Upper lobe of left lung (tissue), 6 donors: ENCODE measurements at places on chromosomes 2 and 18.
A peak's percentile ranks its signal among the peaks of the same experiment; 100 is the strongest.

GRCh38 chr2:40097691-40098385 is 318.8 kb upstream of the THUMPD2 start:
- DNase-seq = no peak

- no peak for DNase-seq
Observed at GRCh38 chr2:219542931-219543595, 546 bp downstream of the CHPF start.

GRCh38 chr2:171345971-171346722 is 87.6 kb downstream of the METTL8 start:
- no peak for DNase-seq

GRCh38 chr2:37569986-37570679 is 101.3 kb downstream of the CDC42EP3 start:
- DNase-seq = no peak

DNA sequence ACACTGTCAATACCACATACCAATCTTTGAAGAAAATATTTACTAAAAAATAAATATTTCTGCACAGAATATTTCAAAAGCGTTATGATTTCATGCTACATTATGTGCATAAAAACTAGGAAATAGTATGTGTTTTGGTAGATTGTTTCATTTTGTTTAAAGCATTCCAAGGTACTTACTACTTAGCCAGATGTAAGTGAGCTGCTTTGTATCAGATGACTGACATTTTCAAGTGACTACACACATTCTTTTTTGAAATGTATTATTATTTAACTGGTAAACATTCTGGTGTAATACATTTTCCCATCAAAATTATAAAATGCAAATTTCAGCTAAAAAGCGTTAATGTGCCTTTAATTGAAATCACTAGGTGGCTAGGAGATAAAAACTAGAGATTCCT is 21.5 kb downstream of the GCA start:
- DNase-seq = no peak

GRCh38 chr2:160394153-160394552 is 99.5 kb downstream of the RBMS1 start:
- DNase-seq = no peak

GRCh38 chr2:239197146-239197545 is 203.7 kb downstream of the HDAC4 start:
- peak; percentile 30 for DNase-seq

DNA sequence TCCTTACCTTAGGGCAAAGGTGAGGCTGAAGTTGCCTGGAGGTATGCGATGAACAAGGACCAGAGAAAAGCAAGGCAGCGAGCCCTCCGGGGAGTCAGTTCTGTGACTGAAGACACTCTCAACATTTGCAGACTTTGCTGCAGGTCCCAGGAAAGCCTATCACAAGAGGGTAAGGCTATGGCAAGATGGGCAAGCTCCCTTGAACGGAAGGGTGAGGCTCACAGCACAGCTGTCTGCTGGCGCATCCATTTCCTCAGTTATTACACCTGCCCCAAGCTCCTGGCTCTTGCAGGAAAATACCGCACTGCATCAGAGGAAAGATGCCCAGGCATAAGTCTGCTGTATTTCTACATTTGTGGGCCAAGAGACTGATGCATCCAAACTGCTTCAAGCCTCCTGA is 141.4 kb downstream of the BCL11A start:
- no peak for DNase-seq

DNA sequence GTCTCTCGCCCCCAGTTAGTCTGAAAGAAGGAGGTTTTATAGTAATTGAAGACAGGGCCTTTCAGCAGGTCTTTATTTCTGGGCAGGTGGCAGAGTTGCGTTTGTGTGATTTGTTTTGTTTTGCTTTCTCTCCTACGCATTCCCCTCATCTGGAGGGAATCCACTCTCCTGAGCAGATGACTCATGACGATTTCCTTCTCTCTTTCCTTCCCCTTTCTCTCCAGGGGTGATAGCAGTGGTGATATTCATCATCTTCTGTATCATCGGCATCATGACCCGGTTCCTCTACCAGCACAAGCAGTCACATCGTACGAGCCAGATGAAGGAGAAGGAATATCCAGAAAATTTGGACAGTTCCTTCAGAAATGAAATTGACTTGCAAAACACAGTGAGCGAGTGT is 888.8 kb downstream of the CNTNAP5 start:
- DNase-seq = no peak

DNA sequence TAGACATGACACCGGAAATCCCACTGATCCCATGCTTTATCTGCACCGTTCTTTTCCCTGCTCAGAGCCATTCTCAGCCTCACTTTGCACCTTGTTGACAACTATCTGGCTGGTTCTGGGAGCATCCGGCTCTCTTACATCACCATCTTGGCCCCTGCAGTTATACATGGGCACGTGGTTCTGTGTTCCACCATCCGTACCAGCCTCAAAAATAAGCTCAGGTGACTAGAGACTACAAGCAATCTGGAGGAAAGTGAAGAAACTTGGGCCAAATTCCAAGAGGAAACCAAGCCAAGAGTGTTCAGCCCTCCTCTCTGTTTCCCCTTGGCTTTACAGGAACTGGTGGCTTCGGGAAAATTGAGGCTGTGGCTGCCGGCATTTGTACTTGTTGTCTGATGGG is 244.6 kb upstream of the ACVR2A start:
- no peak for DNase-seq

GRCh38 chr18:68181956-68182355 is 533.0 kb downstream of the TMX3 start:
- DNase-seq = no peak

DNA sequence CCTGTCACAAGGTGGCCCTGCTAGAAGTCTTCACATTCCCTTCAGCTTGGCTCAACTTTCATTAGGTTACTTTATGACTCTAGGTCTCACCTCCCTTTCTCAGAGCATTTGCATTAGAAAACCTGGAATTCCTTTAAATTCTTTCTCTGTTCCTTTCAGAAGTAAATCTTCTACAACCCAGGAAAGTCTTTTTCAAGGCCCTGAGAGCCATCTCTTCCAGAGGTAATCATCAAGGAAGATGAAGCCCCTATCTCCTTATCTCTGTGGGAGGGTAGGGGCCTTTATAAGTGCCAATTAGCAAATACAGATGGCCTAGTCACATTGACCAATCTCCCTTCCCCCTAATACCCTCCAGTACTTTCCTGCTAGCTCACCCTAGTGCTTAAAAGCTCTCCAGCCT is 848.0 kb upstream of the FAM98A start:
- no peak for DNase-seq

DNA sequence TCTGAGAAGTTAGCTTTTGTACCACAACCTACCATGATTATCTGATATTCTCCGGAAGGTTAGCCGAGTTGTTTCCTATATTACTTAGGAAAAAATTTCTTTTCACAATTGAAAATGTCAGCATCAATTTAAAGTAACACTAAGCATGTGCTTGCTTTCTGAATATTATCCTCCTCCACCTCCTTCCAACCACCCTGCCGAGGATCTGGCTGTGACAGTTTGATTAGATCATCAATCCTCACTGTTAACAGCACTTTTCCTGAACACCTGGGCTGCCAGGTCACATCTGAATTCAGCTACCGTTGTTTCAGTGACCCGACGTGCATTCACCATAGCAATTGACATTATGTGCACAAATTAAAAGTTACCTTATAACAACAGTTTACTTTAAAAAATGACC is 207.0 kb downstream of the ZNF407 start:
- no peak for DNase-seq

- DNase-seq = no peak
Observed at GRCh38 chr2:257429-257828, 6.4 kb downstream of the SH3YL1 start.

GRCh38 chr18:23810396-23810795 is 121.1 kb downstream of the LAMA3 start:
- DNase-seq = no peak

DNA sequence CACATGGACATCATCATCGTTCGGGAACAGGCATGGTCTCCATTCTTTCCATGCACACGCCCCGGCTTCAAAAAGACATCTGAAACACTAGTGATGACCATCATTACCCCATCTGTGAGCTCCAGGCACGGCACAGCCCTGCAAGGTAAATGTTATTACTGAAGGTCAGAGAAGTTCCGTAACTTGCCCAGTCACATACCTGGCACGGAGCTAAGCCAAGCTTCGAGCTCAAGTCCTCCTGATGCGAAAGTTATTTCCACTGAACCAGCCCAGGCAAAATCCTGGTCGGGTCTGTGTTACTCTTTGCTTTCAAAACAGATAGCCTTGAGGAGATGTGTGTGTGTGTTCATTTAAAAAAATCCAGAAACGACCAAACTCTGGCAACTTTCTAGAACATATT is 22.8 kb downstream of the FHL2 start:
- DNase-seq = no peak

DNA sequence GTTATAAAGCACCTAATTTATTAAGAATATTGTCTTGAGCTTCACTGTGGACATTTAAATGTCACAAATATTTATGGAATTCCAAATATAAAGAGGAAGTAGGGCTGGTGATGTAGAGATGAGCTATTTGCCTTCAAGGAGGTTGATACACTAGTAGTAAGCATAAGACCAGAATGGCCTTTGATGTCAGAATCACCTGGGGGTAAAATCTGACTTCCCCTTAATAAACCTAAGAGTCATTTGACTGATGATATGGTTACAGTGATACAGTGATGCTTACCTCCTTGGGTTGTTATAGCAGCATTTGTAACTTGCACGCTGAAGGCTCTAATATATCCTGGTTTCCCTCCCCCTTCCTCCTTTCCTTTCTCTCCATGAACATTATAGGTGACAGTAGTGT is 143.7 kb downstream of the CERS6 start:
- no peak for DNase-seq

- DNase-seq = no peak
Observed at GRCh38 chr2:166365803-166366420, 9.8 kb downstream of the SCN9A start.

GRCh38 chr2:203252818-203253217 is 14.0 kb downstream of the CYP20A1 start:
- no peak for DNase-seq

GRCh38 chr2:108591163-108591562 is 56.9 kb downstream of the LIMS1 start:
- DNase-seq = peak; percentile 43

DNA sequence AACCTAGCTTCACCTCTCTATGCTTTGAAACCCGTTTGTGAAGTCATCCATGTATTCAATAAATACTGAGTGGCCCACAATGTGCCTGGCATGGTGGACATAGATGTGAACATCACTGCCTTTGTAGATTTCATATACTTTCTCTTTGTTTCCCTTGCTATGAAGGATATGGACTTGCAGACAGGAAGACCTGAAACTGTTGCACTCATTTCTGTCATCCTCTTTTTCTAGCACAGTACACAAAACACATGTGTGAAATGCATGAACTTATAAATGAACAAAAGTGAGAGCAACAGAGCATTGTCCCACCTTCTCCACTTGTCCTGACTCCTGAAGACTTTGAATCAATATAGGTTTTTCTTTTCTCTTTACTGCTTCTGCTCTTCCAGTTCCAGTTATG is 249.4 kb upstream of the LINC00305 start:
- no peak for DNase-seq

GRCh38 chr2:201084863-201085262 is 13.1 kb downstream of the NDUFB3 start:
- no peak for DNase-seq

- no peak for DNase-seq
Observed at GRCh38 chr18:73944715-73945114, 202.9 kb downstream of the FBXO15 start.

GRCh38 chr2:160652236-160652635 is 158.6 kb upstream of the RBMS1 start:
- no peak for DNase-seq

DNA sequence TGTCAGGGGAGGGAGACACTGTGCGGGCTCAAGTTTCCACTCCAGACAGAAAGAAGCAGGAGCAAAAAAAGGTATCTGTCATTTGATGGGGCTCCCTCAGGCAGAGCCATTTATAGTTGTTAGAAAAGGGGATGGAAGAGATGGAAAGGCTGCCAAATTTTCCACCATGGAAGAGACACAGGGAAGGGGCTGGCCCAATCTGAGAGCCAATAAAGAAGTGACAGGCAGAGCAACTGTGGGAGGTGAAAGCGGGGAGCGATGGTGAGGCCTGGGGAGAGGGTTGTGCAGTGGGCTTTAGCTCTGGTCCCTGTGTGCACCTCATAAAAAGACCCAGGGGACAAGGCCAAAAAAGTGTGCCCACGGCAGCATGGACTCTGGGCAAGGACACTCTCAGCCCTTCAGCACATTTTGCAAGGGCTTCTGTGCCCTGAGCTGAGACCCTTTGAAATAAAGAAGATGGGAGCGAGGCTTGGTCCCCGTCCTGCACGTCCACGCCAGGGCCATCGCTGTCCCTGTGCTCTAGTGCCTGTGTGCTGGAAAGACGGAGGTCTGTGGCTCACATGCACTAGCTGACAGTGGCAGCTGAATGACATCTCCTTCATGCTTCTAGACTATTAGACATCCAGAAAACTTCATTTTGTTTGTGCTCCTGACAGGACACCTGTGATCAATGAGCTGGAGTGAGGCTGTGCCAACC is 456.7 kb upstream of the HS6ST1 start:
- peak; percentile 12 for DNase-seq

GRCh38 chr2:211241891-211242290 is 685.5 kb downstream of the CPS1 start:
- DNase-seq = no peak
